Dorsolateral prefrontal cortex (tissue), 122 donors: ENCODE measurements at places on chromosomes 4 and X.

DNA sequence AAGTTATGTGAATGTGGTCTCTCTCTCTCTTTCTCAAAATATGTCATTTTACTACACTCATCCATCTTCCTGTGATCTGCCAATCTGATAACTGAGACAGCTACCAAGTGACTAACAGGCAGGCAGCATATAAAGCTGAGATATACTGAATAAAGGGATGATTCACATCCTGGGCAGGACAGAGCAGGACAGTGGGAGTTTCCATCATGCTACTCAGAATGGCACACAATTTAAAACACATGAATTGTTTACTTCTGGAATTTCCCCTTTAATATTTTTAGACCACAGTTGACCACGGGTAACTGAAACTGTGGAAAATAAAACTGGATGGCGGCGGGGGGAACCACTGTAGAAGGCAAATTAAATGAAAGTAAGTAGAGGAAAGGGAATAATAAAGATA, 58.6 kb upstream of the DCTD start:
- no peak for DNase-seq

DNA sequence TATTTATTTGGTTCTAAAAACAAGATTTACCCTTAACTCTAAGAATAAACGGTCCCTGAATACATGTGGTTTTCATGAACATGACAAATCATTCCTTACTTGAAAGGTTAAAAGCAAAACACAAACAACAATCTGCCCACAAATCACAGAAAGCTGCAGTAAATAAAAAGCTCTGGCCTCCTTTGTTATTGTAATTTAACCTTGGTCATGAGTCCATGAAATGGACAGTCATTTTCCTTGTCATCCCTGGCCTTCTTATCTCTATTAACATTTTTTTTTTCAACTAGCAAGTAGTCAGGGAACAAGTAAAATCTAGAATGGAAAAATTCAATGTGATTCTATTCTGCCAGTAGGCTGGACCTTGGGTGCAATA, 92.7 kb downstream of the SCD5 start:
- DNase-seq: no peak

- no peak for DNase-seq
These were observed 31.0 kb downstream of the PAGE1 start for GRCh38 chrX:49664824-49665223.

- no peak for DNase-seq
These were observed 182.2 kb upstream of the STK26 start for GRCh38 chrX:131840799-131841495.

DNA sequence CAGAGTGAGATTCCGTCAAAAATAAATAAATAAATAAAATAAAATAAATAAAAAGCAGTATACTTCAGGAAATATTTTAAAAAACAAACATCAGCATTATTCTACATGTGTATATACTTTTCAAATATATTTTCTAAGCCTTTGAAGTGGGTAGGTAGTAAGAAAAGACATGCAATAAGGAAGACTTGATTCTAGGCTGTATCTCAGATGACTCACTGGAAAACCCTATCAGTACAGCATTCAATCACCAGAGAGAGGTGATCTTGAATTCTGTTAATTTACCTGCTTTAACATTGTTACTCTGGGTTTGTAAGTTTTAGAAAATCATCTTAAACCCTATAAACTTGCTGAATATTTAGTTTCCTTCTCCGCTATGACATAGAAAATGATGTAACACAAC, 106.6 kb upstream of the NAP1L5 start:
- no peak for DNase-seq

GRCh38 chr4:114284629-114285028, 305.2 kb upstream of the ARSJ start:
- no peak for DNase-seq

GRCh38 chr4:114311787-114312186, 286.8 kb upstream of the UGT8 start:
- DNase-seq: no peak

DNA sequence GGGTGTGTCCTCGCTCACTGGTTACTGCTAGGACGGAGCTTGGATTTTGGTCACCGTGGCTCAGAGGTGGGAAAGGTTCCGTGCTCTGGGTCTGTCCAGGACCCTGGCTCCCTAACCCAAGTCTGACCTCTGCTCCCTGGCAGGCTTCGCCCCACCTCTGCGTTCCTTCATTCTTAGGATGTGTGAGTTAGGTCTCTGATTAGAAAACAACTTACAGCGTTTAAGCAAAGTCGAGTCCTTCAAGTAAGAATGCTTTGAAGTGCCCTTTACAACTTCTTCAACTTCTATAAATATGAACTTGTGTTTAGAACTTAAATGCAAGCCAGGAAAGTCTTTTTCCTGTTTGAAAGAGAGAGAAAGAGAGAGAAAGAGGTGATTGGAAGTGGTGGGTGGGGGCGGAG, 891 bp downstream of the TLR2 start:
- DNase-seq: no peak

- no peak for DNase-seq
These were observed 84.7 kb downstream of the RASL11B start for GRCh38 chr4:52946855-52947254.

DNA sequence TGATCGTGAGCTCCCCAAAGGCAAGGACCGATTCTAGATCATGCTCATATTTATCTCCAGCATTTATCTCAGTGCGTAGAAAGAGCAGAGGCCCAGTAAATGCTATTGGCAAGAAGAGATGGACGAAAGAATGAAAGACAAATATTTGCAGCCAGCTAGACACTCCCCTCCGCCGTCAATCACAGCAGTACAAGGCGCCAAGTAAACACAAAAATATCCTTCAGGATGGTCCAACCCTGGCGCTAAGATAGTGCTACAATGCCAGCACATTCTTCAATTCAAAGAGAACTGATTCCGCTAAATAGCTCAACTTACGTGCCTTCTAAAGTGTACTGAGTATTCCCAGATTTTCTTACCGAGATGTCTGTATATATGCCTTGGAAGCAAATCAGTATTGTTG, 114.5 kb downstream of the DDX53 start:
- no peak for DNase-seq

DNA sequence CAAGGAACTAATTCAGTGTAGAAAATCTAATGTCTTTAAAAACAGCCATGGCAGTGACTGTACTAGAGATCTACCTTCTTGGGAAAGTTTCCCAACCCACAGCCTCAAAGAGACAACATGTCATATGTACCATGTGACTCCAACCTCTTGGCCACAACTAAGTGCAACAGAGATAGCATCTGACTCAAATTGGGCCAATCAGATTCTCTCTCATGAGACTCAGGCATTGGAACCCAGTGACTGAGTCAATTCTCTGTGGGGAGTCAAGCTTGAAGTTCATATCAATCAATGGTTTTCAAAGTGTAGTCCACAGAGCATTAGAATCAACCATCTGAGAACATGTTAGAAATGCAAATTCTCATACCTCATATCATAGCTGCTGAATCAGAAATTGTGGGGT, 123.3 kb downstream of the MBNL3 start:
- DNase-seq: no peak
